SW 1271 (cell line): ENCODE measurements at places on chromosomes 4 and X.

- DNase-seq, result peak; percentile 29
These were observed 142.9 kb upstream of the MBNL3 start for GRCh38 chrX:132631579-132632232.

GRCh38 chr4:102580463-102580842, 79.3 kb downstream of the NFKB1 start:
- no peak for DNase-seq

DNA sequence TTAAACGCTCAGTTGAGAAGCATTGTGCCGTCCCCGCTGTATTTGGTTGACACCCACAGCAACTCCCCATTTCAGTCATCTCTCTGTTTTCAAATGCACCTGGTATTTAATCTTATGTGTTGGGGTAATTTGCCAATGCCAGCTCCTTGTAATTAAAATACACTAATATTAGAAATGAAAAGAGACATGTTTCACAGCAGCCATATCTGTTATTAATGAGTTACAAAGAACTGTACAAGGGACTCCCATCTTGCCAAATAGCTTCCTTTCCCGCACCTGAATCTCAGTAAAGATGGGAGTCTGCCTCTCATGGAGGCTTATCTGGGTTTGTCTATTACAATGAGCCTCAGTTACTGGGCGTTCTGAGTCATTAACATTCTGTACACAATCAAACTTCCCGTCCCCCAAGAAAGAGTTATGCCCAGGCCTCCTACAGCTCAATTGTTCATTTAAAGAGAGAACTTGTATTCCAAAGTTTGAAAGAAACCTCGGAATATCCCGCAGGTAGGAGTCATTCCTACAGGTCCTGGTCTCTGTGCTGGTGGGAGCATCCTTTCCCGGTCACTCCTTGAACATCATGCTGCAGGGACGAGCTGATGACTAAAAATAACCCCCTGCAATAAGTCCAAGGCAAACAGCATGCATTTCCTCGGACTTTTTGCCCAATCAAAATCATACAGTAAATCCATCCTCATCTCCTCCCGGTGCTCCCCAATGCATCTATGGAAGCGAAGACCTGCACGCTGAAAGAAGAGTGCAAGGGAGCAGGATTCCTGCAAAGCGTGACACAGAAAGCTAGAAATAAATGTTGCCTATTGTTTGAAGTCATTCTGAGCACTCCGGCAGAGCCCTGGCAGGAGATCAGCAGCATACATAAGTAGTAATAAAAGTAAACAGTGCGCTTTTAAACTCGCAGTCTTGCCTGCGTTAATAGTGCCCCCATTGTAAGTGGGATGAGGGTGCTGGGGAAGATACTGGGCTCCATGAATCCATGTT, 926 bp downstream of the NDP start:
- DNase-seq, result no peak

DNA sequence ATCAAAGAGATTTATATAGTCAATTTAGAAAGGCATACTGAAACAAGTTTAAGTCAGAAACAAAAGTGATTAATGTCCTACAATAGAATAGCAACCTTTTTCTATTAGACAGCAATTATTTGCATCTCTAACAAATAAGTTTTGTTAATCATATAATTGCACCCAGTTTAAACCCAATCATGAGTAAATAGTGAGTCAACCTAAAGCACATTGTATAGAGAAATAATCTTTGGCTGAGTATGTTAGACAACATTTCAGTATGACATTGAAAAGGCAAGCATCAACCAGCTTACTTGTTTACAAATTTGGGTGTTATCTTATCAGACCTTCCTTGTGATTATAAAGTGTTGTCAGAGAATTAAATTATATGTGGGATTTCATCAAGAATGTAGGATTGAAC, 209.5 kb downstream of the IL15 start:
- DNase-seq, result no peak

GRCh38 chrX:23664496-23664895, 2.8 kb upstream of the PRDX4 start:
- no peak for DNase-seq

- DNase-seq, result no peak
These were observed 2.4 kb downstream of the PPP2R2C start for GRCh38 chr4:6469898-6470501.
